ENCODE measurements at places on chromosomes 12 and 14.

DNA sequence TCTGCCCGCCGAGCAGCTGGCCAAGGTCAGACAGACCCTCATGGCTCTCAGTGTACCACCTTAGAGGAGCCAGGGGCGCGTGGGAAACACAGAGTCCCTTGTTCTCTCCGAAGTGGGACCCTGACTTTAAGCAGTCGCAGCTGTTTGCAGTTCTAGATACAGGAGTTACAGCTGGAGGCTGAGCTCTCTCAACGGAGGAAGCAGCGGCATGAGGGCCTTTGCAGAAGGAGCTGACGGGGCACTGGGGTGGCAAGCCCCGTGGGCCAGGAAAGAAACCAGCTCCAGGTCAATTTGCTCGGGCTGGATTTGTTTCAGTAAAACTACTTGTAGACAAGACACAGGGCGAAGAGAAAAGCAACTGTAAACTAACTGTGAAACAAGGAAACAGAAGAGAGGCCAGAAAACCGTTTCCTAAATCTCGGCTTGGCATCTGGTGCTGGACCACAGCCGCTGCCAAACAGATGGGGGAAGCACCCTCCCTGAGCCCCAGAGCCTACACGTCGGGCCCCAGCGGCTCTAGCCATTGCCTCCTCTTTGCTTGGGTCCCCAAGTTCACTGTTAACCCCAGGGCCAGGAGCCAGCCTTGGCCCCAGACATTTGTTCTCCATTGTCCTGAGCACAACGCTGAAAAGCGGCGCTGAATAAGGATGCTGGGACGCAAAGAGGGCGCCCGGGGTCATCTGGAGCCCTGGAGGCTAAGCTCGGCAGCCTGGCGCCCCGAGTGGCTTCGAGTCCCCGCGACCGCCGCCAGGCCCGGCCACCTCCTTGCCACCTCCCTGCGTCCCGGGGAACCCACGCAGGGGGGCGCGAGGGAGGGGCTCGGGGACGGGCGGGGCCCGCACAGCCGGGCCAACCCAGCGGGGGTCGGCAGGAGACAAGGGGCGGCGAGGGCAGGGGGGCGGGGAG is 914 bp upstream of the PACS2 start:
- no peak for DNase-seq

- no peak for DNase-seq
These were observed at the start of gene WSB2 for GRCh38 chr12:118061011-118061872. WSB2 (minus strand) TSS chr12:118061179; CDS start chr12:118061048, 131 bp downstream.

DNA sequence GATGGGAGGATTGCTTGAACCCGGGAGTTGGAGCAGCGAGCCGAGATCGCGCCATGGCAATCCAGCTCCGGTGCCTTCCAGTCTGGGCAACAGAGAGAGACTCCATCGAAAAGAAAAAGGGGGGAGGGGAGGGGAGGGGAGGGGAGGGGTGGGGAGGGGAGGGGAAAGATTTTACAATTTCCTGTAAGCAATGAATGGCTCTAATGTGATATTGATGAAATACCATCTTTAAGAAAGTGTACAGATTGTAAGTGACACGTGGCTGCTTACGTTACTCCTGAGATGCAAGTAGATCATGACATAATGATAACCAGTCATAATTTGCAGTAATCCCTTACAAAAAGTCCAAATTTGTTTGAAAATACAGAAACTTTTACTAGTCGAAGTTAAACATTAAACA is 1.4 kb downstream of the SLC25A21 start:
- no peak for DNase-seq

- DNase-seq, result peak; percentile 6
These were observed 23.6 kb downstream of the OR11H4 start for GRCh38 chr14:20262642-20263128.

DNA sequence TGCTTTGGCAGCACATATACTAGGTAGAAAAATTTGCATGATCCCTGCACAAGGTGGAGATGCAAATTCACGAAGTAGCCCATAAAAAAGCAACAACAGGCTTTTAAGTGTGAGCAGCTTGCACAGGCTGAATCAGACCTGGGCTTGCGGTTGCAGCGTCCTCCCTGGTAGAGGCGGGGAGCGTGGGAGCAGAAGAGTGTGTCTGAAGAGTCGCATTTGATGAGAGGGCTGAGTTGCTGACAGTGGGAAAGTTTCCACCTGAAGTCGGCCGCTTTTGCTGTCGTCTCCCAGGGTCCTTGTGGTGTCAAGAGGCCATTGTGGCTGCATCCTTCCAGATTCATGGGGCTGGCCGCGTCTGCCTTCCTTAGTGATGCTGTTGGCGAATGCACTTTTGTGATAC is 6.2 kb downstream of the AACS start:
- DNase-seq, result no peak

GRCh38 chr14:70901269-70901668 is 6.0 kb upstream of the PCNX1 start:
- no peak for DNase-seq

GRCh38 chr12:14572401-14572800 is 4.7 kb upstream of the PLBD1 start:
- no peak for DNase-seq

- DNase-seq, result no peak
These were observed 35.3 kb downstream of the MAP1LC3B2 start for GRCh38 chr12:116594325-116595038.

GRCh38 chr12:49296034-49296835 is 1.3 kb downstream of the PRPH start:
- DNase-seq, result no peak

DNA sequence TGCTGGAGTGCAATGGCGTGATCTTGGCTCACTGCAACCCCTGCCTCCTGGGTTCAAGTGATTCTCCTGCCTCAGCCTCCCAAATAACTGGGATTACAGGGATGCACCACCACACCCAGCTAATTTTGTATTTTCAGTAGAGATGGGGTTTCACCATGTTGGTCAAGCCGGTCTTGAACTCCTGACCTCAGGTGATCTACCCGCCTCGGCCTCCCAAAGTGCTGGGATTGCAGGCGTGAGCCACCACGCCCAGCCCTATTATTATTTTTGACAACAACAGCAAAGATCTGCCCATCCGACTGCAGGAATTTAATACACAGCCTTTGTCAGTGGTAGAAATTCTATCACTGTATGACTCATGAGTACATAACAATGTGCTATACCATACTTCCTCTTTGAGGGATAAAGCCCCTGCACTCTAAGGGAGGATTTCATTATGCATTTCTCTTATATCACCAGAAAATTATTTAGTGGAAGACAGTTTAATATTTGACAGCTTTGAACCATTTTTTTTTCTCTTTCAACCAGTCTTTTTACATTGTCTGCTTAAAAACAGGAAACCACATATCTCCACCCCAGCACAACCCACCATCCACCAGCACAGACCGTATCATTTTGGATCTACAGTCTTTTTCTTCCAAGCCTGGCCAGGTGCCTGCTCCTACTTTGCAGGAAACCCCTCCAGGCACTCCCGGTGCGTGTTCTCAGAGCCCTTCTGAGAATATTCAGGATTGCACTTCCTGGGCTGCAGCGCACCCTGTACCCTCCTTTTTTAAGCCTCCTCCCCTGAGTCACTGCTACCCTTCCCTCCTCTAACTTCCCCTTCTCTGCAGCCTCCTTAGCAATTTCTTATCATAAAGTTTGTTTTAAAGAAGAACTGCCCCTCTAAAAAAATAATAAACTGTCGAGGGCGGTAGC is 594 bp downstream of the ARHGDIB start:
- no peak for DNase-seq

- no peak for DNase-seq
These were observed 89.6 kb upstream of the PTPRR start for GRCh38 chr12:71010143-71010479.

DNA sequence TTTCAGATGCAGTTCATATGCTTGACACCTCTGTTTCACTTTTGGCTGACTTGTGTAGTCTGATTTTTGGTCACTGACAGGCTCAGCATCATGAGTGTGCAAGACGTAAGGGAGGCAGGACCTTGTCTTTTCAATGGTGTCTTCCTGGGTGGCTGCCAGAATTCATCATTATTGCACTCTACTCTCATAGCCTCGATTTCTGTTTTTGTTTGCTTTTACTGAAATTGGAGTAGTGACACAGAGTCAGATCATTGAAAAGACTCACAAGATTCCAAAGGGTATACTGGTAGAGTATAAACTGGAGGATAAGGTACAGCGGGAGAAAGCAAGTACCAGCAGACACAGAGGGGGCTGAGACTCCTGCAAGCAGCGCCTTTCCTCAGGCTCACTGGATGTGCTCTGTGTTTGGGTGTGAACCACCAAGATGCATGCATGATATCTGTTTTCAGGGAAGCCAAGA is 126.3 kb upstream of the FGD4 start:
- no peak for DNase-seq

DNA sequence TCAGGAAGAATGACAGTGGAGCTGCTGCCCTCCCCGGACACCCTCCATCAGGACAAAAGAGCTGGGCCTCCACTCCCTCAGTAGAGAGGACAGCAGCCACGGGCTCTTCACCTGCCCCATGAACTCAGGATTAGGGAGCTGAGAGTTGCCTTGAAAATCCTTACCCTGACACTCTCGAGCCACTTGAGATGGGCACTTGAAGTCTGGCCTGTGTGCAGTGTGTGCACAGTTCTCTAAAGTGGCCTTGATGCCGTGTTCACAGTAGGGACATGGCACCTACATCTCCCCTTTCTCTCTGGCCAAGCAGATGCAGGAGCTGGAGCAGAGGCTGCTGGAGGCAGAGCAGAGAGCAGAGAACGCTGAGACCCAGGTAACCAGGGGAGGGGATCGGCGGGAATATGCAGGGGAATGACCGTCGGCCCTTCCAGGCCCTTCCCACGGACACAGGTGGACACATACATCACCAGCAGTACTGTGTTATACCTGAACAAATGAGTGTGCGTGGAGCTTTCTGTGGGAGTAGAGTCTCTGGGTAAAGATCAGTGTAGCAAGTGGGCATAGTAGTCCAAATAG is 22.5 kb downstream of the PLEKHH1 start:
- DNase-seq, result no peak

DNA sequence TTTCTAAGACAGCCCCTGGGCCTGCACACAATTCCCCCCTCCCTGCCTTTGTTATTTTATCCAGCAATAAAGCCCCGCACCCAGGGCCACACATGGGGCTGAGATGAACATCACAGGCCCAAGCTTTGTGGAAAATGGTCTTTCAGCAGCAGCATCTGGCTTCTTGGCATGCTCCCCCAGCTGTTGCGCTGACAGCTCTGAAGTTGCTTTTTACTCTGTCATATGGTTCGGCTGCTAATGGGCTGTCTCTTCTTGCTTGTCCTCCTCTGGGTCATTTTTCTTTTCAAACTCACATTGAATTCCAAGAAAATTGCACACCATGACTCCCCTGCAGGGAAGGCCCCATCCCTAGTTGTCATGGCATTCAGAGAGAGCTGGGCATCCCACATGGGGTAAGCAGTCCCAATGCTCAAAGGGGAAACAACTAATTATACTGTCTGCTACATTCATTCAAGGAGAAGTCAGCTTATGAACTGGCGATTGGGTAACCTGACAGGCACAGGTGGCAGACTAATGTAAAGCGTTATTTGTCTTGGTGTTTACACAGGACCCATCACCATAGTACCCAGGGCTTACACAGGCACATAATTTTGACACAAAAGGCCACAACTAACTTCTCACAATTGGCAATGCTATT is 74.0 kb upstream of the CDKN3 start:
- no peak for DNase-seq
